ENCODE measurements at places on chromosomes 6 and 20.

DNA sequence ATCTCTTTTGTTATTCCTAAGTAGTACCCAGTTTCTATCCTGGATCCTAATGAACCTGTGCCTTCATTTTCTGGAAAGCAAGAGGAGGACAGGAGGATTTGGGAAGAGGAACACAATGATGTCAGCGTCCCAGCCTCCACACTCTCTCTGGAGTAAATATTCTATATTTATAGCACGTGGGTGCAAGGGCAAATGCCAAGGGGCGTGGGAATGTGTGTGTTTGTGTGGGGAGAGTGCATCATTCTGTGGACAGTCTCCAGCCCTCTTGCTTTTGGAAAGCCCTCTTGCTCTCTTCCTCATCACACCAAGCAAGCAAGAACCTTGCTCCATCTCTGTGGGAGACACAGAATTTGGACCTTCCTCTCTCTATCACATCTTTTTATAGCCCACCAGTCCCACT is 103.2 kb upstream of the EMILIN3 start:
- DNase-seq, result no peak

DNA sequence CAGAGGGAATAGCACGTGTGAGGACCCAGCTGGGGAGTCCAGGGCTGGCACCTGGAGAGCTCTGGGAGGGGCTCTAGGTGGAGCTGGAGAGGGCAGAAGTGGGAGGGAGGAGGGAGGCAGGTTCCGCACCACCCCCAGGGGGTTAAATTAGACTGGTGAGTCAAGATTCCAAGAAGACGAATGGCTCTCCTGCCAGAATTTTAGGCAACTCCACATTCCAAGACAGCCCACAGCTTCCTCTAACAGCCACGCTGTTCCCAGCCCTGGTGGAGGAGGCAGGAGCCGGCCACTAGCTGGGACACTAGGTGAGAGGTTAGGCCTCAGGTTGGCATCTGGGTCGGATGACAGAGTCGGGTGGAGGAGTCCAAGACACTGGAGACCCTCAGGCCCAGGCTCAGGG is 60.2 kb downstream of the TFAP2C start:
- no peak for DNase-seq

- no peak for DNase-seq
These were observed 161.2 kb upstream of the SUPT3H start for GRCh38 chr6:45538641-45539547.

GRCh38 chr6:110592765-110593164 is 116.4 kb upstream of the SLC22A16 start:
- no peak for DNase-seq

- no peak for DNase-seq
These were observed 11.9 kb downstream of the GPX5 start for GRCh38 chr6:28537509-28538140.

- no peak for DNase-seq
These were observed 132.9 kb upstream of the DST start for GRCh38 chr6:56775498-56776166.

DNA sequence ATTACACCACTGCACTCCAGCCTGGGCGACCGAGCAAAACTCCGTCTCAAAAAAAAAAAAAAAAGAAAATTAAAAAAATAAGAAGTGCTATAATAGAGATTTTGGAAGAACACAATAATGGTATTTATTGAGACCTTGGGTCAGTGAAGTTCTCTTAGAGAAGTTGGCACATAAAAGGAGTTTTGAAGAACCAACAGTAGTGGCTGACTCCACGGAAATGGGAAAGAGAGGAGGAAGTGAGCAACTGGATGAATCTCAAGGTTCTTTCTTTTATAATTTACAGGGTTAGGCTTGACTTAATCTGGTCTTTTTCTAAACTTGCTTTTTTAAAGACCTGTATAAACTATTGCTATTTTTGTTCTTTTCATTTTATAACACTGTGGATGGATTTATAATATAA is 52.8 kb downstream of the TOMM6 start:
- no peak for DNase-seq
